ENCODE measurements at places on chromosomes 16 and 17. TPM values are rescaled to one million over a fixed set of nuclear protein-coding genes. Genes with fewer than 3 reads are reported as not detected.

C16orf92 gene
- not detected for total RNA-seq

- no peak for DNase-seq
Measured at GRCh38 chr16:47724115-47724785, 263.1 kb downstream of the PHKB start.

DNASE1L2 gene
- 9.4 TPM for total RNA-seq

CCL3 gene
- total RNA-seq: not detected

Data from dorsolateral prefrontal cortex (tissue), 122 donors.